Hypothalamus (tissue), 51 donors: ENCODE measurements at places on chromosomes 13 and 19.

GRCh38 chr19:10686661-10687517 lies 14.3 kb upstream of the QTRT1 start:
- DNase-seq: peak; percentile 24

DNA sequence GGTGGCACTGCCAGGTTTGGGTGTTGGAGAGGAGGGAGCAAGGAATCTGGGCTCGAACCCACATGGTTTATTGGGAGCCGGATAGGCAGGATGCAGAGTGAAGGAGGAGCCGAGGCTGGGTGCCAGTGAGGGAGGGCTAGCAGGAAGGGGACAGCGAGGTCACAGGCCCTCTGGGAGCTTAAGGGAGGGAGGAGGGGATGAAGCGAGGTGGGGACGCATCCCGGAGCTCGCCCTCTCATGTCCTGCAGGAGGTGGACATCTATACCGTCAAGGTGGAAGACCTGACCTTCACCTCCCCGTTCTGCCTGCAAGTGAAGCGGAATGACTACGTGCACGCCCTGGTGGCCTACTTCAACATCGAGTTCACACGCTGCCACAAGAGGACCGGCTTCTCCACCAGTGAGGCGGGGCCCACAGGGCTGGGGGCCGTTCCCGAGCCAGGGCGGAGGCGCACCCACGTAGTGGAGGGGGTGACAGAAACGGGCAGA lies 3.5 kb upstream of the ADM5 start:
- DNase-seq: no peak

DNA sequence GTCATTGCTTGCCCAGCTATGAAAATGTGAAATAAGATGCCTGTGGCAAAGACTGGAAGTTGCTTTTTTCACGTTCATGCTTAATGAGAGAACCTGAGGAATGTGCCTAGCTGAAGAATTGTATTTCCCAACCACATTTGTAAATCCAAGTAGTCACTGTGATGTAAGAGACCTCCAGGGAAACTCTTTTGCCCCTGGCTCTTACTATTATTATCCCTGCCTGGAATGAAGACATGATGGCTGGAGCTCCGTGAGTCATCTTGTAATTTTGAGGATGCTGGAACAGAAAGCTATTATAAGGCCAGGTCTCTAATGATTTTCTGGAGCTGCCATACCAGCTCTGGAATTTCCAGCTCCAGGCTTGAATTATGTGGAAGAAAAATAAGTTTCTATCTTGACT lies 894.3 kb downstream of the DIAPH3 start:
- DNase-seq: no peak

DNA sequence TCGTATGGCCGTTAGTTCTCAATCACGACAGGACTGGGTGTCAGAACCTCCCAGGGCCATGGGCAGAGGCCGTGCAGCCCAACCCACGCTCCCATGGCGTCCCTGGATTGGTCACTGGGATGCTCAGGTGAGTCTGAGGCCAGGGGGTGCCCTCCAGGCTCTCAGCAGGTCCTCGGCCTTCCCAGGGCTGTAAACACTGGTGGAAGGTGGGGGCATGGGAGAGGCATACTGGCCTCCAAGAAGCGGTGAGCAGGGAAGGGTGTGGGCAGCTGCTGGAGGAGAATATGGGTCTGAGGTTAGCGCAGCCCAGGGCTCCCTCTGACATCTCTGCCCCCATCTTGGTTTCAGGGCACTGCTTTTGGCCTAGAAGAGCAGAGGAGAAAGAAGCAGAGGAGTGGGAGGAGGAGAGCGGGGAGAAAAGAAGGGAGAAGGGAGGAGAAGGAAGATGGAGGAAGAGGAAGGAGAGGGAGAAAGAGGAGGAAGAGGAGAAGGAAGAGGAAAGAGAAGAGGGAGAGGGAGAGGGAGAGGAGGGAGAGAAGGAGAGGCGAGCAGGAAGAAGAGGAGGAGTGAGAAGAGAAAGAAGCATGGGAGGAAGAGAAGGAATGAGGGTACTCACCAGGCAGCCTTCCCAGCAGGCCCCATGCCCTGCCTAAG lies 62.3 kb downstream of the CEBPG start:
- no peak for DNase-seq
